ENCODE measurements at places on chromosomes 3 and 15.

DNA sequence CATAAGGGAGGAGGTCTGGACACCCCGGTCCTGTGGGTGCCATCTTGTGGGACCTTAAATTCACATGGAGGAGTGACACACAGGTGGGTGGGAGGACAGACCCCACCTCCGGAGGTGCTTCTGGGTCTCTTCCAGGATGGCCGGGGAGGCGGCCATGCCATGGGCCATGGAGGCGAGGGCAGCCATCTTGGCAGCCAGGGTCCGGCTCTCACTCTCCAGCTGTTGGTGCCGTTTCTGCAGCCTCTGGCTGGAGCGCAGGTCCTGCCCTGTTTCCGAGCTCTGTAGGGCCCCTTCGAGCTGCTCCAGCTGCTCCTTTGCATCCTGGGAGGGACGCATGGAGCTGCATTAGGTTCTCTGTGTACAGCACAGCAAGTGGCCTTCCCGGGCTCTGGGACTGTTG is 19.1 kb downstream of the SPTBN5 start:
- DNase-seq, result no peak

GRCh38 chr3:172112078-172112733 is 72.8 kb downstream of the FNDC3B start:
- DNase-seq, result no peak

DNA sequence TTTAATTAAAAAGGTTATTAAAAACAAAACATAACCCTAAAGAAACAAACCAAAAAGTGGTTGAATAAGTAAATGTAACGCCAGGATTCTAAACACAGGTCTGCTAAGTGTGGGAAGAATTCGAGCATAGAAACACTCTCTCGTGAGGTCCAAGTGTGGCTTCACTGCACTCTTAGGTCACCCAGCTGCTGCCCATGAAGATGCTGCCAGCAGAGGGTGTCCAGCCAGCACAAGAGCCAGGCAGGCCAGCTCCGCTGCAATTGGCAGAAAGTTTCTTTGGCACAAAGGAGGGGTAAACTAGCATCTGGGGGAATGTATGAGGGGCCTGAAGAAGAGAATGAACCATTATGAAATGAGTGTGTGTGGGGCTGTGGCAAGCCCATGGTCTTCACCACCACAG is 215.7 kb upstream of the FEZF2 start:
- DNase-seq, result no peak

DNA sequence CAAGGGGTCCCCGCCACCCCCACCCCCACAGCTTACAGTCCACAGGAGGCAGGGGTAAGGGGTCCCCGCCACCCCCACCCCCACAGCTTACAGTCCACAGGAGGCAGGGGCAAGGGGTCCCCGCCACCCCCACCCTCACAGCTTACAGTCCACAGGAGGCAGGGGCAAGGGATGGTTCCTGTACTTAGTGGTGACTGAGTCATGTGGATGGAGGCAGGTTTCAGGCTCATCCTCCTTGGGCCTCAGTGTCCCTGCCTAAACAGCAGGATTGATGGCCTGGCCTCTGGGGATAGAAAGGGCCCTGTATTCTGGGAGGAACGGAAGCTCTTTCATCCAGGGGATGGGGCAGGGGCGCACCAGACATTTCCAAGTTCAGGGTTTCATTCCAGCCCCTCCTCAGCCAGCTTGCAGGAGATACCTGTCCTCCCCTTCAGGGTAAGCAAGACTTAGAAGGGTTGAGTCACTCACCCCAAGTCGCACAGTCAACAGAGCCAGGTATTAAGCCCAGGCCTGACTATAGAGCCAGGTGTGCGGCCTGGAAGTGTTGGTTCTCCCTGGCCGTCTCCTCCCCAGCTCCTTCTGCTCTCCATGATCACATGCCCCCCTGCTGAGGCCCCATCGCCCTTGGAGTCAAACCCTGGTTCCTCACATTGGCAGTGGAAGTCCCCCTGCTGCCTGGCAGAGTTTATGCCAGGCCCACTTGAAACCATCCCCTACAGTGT is 12.5 kb downstream of the CSK start:
- DNase-seq, result no peak

GRCh38 chr15:52746162-52746757 is 43.9 kb downstream of the ONECUT1 start:
- no peak for DNase-seq

- DNase-seq, result no peak
These were observed 6.1 kb downstream of the RHO start for GRCh38 chr3:129534428-129535027.

- DNase-seq, result no peak
These were observed 311.4 kb downstream of the UNC13C start for GRCh38 chr15:54289590-54290136.

- DNase-seq, result peak; percentile 96
These were observed 48.5 kb downstream of the RGMA start for GRCh38 chr15:93040288-93041158.

DNA sequence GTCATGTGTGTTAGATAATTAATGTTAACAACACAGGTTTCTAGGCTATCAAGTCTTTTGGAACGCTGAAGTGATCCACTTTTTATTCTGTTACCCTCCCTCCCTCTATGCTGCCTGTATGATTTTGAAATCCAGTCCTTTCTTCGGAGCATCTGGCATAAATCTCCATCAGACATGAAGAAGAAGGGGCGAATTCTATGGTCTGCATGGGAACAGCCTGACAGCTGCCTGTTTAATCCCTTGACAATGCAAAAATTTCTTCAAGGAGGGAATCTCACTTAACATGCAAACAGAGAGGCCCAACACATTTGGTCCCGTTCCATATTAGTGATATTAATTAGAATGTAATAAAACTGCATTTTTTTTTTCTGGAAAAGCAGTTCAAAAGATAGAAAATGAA is 145.2 kb downstream of the VGLL3 start:
- no peak for DNase-seq

GRCh38 chr3:129603561-129603942 is 2.9 kb downstream of the PLXND1 start:
- no peak for DNase-seq

GRCh38 chr15:38658431-38658830 is 93.8 kb upstream of the RASGRP1 start:
- no peak for DNase-seq

- DNase-seq, result no peak
These were observed 46.3 kb upstream of the P3H2 start for GRCh38 chr3:190166948-190167347.

DNA sequence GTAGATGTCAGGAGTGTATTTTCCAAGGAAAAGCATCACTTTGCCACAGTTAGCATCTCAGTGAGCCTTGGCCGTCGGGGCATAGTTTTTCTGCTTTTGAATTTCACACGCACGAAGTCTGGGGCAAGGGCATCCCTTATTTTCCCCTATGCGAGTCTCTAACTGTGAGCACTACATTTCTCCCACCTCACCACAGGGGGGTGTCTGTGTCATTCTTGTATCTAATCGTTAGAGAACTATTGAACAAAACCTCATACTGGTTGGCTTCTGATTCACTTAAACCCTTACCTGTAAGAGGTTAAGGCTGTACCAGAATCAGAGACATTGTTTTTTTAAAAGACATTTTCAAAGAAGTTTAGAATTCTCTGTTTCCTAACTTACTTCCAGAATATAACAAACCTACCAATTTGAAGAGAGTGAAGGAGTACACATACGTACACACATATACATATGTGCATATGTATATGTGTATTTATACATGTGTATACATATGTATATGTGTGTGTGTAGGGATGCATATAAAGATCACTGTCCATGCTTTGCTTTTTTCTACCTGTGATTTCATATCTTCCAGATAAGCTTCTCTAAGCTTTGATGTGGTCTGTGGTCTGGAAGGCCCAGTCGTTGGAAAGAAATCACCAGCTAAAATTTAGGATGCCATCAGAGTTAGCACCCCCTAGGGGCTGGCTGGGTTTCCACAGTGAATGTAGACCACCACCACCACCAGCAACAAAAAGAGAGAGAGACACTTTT is 49.4 kb downstream of the MYZAP start:
- peak; percentile 26 for DNase-seq

GRCh38 chr3:46012246-46012645 is 15.0 kb downstream of the XCR1 start:
- no peak for DNase-seq

- DNase-seq, result no peak
These were observed 161.3 kb downstream of the FBLN2 start for GRCh38 chr3:13710251-13710650.
